ENCODE measurements at places on chromosomes 11 and 22.

DNA sequence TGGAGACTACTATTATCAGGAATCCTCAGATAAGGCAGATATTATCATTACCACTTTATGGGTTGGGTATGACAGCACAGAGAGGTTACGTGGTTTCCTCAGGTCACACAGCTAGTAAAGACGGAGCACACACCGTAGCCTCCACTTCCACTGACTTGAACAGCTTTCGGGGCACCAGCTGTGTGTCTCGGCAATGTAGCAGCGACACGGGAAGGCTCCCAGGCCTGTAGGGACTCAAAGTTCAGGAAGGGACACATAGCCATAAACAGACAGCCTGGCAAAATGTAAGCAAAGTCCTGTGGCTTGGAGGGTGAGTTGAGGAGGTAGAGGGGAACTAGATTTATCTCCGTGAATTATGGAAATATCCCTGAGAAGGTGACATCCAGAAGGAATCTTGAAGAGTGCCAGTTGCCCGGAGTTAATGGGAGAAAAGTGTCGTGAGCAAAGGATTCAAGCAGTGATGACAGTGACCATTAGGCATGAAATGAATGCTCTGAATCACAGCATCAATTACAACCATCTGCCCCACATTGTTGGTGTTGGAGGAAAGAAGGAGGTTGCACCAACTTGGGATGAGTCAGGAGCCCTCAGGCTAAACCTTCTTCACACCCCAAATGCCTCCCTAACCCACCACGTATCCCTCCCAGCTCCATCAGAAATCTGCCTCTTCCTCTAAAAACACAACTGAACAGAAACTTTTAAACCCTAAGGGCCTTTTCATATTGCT, 106.7 kb upstream of the ASPHD2 start:
- DNase-seq = peak; percentile 27

DNA sequence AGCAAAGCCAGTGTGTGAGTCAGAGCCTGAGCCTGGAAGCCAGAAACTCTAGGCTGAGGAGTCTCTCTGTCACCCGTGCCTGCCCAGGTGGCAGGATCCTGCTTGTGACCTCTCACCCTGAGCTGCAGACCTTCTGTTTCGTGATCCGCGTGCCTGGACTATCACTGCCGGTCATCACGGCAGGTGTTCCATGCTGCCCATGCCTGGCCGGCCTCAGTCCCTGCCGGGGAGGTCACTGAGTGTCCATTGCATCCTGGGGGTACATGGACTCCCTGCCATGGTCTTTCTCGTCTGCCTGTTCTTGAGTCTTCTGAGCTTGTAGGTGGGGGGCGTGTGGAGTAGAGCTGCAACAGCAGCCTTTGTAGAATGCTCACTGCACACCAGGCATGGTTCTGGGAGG, 1032.4 kb downstream of the TBC1D22A start:
- no peak for DNase-seq

DNA sequence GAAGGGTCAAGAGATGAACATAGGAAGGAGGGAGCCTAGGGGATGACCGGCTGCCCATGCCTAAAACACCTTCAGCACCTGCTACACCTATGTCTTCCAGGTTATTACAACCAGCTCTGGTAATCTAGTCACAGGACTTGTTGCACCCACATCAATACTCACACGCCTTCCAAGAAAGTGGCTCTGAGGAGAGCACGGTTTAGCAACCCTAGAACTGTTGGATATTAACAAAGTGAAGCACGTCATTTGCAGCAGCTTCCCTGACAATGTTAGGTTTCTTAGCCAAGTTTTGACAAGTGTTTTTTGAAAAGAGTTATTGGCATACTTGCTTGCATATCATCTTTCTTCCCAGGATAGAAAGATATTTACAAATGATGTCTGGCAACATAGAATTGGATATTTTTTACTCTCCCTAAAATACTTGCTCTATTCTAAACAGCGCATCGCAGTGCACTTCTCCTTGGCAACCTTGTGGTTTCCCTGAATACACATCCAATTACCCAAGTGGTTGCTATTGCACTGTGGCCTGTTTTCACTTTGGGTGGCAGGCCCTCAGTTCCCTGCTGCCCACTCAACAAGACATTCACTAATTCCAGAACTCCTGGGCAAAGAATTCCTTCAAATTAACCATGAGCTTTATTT, 94.3 kb upstream of the ARHGAP42 start:
- DNase-seq = no peak

- DNase-seq = no peak
Observed at GRCh38 chr11:19389787-19390303, 149.1 kb upstream of the E2F8 start.

- peak; percentile 52 for DNase-seq
Observed at GRCh38 chr11:79493555-79494171, 52.8 kb upstream of the TENM4 start.

DNA sequence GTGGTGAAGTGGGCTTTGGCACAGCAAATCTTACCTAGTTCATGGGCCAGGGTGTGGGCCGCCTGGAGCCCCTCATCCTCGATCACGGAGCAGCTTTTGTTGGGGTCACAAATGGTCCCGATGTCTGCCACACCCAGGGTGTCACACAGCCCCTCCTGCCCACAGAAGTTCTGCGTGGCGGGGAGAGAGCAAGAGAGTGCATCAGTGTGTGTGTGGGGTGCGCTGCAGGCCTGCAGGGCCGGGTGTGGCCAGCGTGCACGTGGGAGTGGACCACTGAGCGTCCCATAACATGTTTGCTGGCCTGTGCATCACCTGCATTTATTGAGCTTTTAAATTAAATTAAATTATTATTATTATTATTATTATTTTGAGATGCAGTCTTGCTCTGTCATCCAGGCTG, 11.5 kb downstream of the ADAMTS8 start:
- DNase-seq = no peak

- no peak for DNase-seq
Observed at GRCh38 chr11:60128376-60128775, 39.9 kb downstream of the MS4A2 start.
